ENCODE measurements at places on chromosomes 3 and 15. TPM values are rescaled to one million over a fixed set of nuclear protein-coding genes. Genes with fewer than 3 reads are reported as not detected.

GRCh38 chr15:89004726-89005030 lies 83.6 kb upstream of the ABHD2 start:
- no peak for DNase-seq

- DNase-seq = no peak
Observed at GRCh38 chr3:11238060-11238459, 34.1 kb upstream of the ATG7 start.

- no peak for DNase-seq
Observed at GRCh38 chr3:51057121-51057520, 328.0 kb upstream of the MANF start.

GRCh38 chr3:170137986-170138385 lies 43.5 kb downstream of the PHC3 start:
- no peak for DNase-seq

GRCh38 chr3:185150561-185150960 lies 2.3 kb downstream of the C3orf70 start:
- DNase-seq = no peak

GRCh38 chr3:32186876-32187275 lies 51.6 kb upstream of the CMTM8 start:
- DNase-seq = no peak

GRCh38 chr3:435161-435560 lies 238.6 kb downstream of the CHL1 start:
- DNase-seq = no peak

Gene MITF
- total RNA-seq = 94.7 TPM

Gene RCCD1
- 8.0 TPM for total RNA-seq

Gene VEPH1
- total RNA-seq = 0.34 TPM

Gene TMCO5A
- total RNA-seq = not detected

Data from heart right ventricle (tissue), 16 donors.